Stimulated activated naive CD8-positive, alpha-beta T cell treated with anti-CD3 and anti-CD28 coated beads, Interleukin-15, Interleukin-2, amounts not matched to agents 100 U/mL and 50 U/mL, for 24 hours (primary cell): ENCODE measurements at places on chromosomes 4 and X.

GRCh38 chrX:108216405-108216804 lies 124.8 kb downstream of the ATG4A start:
- no peak for DNase-seq

GRCh38 chrX:16258882-16259281 lies 91.6 kb downstream of the MAGEB17 start:
- no peak for DNase-seq

DNA sequence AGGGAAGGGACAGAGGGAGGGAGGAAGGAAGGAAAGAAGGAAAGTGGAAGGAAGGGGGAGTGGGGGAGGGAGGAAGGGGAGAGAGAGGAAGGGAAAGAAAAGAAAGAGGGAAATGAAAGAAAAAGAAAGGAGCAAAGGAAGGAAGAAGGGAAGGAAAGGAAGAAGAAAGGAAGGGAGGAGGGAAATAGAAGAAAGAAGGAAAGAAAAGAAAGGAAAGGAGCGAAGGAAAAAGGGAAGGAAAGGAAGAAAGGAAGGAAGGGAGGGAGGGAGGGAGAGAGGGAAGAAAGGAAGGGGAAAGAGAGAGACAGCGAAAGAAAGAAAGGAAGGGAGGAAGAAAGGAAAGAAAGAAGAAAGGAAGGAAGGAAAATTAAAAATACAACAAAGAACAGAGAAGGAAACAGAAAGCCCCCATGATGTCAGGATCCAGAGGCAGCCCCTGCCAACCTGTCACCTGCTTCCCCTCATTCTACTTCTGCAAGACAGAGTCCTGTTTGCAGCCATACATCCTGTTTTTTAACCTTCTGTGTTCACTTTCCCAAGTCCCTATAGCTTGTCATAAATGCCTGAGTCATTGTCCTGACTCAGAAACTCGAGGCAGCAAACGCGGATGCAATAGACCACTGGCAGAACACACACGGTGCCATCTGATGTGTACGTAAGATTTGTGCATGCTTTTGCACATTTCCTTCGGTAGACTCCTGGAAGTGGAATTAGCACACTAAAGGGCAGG lies 77.0 kb upstream of the C4orf50 start:
- no peak for DNase-seq

- DNase-seq = no peak
These were observed 171.8 kb upstream of the TTC29 start for GRCh38 chr4:147117431-147117830.

DNA sequence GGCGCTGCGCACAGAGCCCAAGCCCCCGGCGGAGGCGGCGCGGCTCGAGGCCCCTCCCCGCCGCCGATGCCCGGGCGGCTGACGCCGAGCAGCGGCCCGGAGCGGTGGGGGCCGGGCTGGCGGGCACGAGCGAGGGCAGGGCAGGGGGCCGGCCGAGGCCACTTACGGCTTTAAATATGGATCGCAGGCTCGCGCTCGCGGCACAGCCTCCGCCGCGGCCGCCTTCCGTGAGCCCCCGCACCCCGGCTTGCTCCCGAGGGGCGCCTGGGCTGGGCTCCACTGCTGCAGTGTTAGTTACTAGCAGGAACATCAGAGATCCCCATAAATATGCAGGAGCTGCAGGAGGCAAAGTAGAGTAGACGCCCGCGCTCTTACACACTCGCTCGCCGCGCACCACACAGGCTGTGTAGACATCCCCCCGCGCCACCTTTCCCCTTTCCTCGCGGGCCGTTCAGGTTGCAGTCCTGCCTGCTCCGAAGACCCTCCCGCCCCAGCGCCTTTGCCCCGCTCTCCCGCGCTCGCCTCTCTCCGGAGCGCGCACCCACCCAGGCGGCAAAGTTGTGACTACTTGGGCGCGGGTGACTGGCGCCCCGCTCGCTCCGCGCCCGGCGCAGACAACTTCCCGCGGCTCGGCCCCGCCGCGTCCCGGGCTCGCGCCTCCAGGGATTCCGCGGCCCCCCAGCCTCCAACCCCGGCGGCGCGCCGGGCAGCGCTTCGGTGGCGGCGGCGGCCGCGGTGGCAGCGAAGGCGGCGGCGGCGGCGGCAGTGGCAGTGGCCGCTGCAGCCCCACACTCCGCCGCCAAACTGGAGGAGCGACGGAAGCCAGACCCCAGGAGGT lies 152.0 kb upstream of the SLC4A4 start:
- DNase-seq = peak; percentile 41

DNA sequence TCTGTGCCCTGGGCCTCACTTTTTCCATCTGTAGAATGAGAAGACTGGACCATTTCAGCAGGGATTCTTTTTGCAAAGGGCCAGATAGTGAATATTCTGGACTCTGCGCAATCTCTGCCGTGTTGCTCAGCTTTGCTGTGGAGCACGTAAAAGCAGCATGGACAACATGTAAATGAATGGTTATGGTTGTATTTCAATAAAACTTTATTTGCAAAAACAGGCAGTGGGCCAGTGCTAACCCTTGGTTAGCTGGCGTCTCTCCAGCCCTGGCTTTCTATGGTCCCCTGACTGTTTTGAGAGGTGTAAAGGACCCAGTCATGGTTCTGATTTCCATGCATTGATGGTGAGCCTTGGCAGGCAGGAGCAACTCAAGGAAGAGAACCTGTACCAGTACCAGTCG lies 18.7 kb downstream of the WFS1 start:
- no peak for DNase-seq

- DNase-seq = no peak
These were observed 157.9 kb downstream of the MAGEB5 start for GRCh38 chrX:26373829-26374228.

DNA sequence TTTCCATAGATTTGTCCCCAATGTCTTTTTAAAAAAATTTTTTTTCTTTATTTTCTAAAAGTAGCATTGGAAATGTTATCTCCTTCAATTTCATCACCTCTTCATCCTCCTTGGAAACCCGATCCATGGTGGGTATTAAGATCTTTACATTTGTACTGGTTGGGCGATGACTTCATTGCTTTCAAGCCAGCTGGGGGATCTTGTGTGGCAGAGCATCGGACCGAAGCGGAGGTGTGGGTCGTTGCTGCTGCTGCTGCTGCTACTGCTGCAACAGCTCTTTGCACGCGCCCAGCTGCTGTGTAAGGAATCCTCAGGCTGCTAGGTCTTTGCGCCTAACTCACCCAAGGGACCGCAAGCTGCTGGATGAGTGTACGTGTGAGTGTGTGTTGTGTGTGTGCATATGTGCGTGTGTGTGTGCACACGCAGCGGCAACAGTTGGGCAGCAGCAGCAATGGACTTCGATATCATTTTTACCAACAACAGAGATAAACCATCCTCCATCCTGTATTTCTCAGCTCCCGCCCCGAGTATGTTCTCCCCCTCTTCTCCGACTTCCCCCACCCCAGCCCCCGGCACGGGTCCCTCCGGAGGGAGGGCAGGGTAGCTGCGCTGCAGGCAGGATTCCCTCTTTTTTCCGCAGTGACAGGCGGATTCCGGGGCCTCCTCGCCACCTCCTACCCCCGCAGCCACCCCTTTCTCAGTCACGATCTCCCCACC lies 768 bp upstream of the CDKL5 start:
- DNase-seq = peak; percentile 19

DNA sequence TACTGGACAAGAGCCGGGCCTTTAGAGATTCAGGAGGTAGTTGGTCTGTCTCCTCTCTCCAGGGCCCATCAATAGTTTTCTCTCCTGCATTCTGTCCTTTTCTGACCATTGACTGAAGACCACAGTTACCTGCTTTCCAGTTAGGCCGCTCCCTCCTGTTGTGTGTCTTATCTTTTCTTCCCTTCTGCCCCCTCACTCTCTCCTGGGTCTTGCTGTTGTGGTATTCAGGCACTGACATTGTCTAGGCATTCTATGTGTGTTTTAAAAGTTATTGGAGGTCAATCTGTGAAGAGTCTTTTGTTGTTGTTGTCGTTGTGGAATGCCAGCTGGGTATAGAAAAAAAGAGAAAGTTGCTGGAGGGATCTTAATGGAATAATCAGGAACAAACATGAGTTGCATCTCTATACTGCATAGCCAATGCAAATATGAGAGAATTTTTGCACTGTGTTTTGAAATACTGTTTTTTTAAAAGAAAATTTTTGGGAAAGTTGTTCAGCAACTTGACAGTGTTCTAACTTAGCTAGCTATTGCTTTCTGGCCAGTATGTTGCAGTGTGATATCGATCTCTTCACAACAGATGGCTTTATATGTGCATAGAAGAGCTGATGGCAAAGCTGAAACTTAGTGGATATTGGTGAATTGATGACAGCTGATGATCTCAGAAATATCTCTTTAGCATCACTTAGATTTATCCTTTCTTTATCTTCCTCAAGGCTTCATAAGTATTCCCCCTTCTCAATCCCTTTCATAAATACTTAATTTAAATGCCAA lies 240.7 kb downstream of the C4orf33 start:
- DNase-seq = no peak

- no peak for DNase-seq
These were observed 53.0 kb downstream of the ZFX start for GRCh38 chrX:24202465-24203031.

DNA sequence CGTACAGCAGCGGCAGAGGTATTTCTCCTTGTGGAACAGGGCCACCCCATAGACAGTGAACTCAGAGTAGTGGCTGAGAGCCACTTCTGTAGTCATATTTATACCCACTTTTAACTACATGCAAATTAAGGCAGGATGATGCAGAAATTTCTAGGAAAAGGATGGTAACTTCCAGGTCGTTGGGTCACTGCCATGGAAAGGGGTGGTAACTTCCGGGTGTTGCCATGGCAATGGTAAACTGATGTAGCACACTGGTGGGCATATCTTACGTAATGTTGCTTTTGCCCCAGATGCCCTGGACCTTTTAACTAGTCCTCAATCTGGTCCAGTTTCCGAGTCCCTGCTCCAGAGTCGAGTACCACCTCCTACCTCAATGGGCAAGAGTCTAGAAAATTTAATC lies 154.8 kb upstream of the AGA start:
- no peak for DNase-seq

DNA sequence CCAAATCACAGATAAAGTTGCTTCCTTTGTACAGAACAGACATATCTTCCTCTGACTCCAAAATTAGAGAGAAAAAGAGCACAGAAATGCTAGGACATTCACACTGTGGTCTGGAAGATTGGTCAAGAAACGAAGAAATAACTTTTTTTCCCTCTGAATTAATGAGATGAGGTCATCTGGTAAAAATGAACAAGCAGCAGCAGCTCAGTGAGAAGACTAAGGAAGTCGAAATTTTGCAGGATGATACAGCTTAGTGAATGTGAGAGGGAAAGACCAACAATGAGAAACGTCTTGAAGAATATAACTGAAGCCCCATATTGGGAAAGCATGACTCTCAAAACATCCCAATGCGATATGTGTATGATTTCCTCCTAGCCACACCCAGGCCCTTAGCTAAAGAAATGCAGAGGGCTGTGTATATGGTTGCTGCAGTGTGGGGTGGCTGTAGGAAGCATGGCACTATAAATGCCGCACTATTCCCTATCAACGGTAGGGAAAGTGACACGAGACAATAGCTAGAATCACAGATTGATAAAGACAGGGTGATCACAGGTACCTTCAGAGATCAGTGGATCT lies 208.6 kb downstream of the VEGFC start:
- DNase-seq = no peak

GRCh38 chr4:83618991-83619645 lies 83.2 kb downstream of the GPAT3 start:
- DNase-seq = no peak

DNA sequence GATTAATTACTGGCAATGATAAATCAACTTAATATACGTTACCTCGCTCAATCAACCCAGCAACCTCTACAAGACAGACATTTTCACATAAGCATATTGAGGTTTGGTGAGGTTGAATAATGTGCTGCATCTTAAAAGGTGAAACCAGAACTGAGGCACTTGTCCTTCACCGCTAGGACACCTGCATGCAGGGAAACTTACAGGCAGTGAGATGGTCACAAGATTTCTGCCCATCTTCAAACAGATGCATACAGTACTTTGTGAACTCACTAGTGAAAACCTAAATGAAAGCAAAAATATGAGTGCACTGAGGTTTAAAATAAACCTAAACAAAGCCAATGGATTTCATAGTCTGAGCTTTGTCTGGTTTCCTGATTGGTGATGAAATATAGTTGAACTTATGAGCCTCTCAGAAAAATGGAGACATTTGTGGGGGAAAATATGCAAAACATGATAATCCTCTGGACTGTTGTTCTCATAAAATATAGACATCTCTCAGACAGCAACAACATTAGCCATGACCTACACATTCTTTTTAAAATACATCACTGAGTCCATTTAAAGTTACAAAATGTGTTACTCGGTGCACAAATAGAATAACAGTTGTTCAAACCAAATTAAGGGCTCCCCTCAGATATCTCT lies 20.9 kb upstream of the PRSS12 start:
- DNase-seq = no peak

DNA sequence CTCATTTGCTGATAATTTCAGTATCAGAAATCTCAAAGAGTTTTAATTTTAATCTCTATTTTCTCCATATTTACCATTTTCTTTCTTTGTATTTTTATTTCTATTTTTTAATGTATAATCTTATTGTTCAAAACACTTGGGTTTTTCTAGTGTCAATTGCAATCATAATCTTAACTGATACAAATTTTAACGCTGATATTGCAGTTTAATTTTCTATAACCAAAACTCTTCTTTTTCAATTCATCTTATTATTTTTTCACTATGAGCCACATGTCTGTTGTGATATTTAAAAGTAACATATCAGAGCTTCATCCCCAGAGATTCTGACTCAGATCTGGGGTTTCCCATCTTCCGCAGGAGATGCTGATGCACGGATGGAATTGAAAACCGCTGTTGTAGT lies 16.2 kb downstream of the ADAM29 start:
- DNase-seq = no peak

DNA sequence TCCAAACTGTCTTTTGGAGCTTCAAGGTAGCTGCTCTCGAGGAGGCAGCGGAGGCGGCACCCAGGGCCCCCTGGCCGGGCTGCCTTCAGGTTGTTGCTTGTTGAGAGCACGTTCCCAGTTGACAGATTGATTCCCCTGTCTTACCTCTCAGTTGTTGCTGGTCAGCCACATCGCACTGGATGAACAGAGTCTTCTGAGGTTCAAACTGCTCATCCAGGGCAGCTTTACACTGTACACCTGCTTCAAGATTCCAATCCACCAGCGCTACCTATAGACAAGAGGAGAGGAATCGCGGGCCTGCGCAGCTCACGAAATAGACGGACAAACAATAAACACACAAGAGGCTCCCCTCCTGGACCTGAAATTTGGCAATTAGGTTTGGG lies 497 bp downstream of the HPGD start:
- peak; percentile 6 for DNase-seq

- DNase-seq = peak; percentile 52
These were observed 490.6 kb downstream of the IL15 start for GRCh38 chr4:142126890-142127497.

- peak; percentile 61 for DNase-seq
These were observed 6.4 kb upstream of the GSX2 start for GRCh38 chr4:54093324-54094240.

- no peak for DNase-seq
These were observed 962.0 kb downstream of the CCSER1 start for GRCh38 chr4:91089178-91089577.
